ENCODE measurements at places on chromosomes 3 and 15.

- no peak for DNase-seq
- H3K27ac ChIP-seq: no peak overlapping the region
- H3K36me3 ChIP-seq: no peaks in the 10 kb centered on the region
- no peaks in the 10 kb centered on the region for H3K4me1 ChIP-seq
- H3K27me3 ChIP-seq: peaks cover 4% of the 10 kb centered on the region
Measured at GRCh38 chr3:45575386-45575923, 19.1 kb upstream of the LIMD1 start.

DNA sequence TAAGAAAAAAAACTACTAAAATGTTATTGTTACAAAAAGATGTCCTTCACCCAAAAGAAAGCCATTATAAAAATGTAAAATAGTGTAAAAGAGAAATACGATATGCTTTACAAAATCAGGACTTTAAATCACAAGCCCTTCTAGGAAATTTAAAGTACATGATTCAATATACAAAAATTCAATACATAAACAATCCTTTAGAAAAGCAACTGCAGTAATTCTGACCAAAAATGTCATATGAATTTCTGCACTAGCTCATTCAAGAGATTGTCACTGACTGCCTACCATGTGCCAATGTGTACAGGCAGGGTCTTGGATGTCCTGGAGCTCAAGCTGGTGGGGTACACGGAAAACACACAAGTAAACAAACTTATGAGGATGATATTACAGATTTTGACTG is 2.5 kb downstream of the MORC1 start:
- no peak overlapping the region for H3K4me3 ChIP-seq
- H3K27ac ChIP-seq: no peak overlapping the region
- H3K4me1 ChIP-seq: peaks cover 4% of the 10 kb centered on the region
- DNase-seq: no peak
- H3K36me3 ChIP-seq: no peaks in the 10 kb centered on the region

DNA sequence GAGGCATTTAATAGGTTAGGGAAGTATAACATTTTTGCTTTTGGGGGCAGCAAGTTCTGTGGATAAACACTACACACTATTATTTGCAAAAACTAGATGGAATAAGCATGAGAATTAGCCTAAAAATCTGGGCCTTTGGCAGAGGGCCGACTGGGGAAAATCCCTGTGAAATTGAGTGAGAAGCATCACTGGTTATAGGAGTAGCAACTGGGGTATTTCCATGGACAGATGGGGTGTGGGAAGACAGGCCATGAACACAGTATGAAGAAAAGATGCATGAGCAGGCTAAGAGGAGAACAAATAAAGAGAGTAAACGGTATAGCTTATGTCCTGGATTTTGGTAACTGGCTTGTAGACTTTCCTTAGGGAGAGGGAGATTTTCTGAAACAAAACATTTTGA is 32.9 kb upstream of the CSPG5 start:
- no peaks in the 10 kb centered on the region for H3K27me3 ChIP-seq
- DNase-seq: no peak
- H3K36me3 ChIP-seq: peaks cover 52% of the 10 kb centered on the region
- no peak overlapping the region for H3K4me3 ChIP-seq
- H3K4me1 ChIP-seq: no peaks in the 10 kb centered on the region
- no peak overlapping the region for H3K27ac ChIP-seq

GRCh38 chr3:168909260-168909659 is 754.3 kb downstream of the MECOM start:
- H3K27ac ChIP-seq: no peak overlapping the region
- H3K27me3 ChIP-seq: no peaks in the 10 kb centered on the region
- no peak overlapping the region for H3K4me3 ChIP-seq

DNA sequence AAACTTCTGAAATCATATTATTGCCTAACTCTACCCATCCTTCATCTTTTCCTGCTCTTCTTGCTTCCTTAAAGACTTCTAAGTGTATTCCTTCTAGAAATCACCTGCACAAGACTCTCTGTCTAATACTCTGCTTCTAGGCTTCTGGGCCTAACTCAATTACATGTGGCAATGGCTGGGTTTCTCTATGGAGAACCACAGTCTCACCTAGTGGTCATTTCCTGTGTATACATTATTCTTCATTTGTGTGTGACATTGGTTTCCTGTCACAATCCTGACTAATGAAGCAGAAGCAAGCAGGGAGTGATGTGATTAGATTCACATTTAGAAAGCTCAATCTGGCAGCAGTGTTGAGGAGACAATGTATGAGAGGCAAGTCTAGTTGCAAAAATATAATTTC is 16.9 kb upstream of the CLDN1 start:
- no peak overlapping the region for H3K4me3 ChIP-seq
- H3K4me1 ChIP-seq: peaks cover 10% of the 10 kb centered on the region
- no peaks in the 10 kb centered on the region for H3K36me3 ChIP-seq
- no peak overlapping the region for H3K27ac ChIP-seq

DNA sequence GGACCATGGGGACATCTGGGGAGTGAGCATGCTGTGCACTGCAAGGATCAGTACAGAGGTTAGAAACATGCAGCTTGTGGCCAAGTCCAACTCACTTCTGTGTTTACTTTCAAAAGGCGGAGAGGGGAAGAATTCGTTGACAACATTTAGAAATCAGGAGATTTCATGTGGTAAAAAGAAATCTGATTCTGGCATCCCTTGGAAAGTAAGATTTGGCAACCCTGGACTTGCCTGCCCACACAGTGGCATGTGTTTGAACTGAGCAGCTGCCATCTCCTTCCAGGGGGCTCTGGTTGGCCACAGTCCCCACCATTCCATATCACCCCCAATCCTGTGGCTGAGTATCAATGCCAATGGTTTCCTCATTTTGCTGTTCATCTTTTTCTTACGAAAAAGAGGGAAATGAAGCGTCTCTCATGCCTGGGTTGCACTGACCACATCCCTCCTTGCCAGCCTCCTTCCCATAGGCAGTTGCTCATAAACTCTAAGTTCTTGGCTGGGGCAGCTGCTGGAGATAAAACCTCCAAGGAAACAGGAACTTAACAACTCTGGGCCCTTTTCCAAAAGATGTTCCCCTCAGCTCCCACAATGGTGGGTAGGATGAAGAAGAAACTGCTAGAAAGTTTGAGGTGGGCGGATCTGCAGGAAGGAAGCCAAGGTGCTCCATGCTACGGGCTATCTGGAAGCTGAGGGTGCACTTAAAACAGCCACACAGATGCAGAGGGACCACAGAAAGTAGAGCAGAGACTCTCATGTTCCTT is 29.2 kb downstream of the SLC6A11 start:
- no peaks in the 10 kb centered on the region for H3K27me3 ChIP-seq
- no peak for DNase-seq
- H3K4me3 ChIP-seq: no peak overlapping the region
- no peaks in the 10 kb centered on the region for H3K36me3 ChIP-seq

- no peak overlapping the region for H3K27ac ChIP-seq
- H3K27me3 ChIP-seq: no peaks in the 10 kb centered on the region
- DNase-seq: no peak
- H3K4me1 ChIP-seq: peaks cover 5% of the 10 kb centered on the region
- no peak overlapping the region for H3K4me3 ChIP-seq
Measured at GRCh38 chr15:29266052-29266582, 3.5 kb downstream of the NSMCE3 start.

DNA sequence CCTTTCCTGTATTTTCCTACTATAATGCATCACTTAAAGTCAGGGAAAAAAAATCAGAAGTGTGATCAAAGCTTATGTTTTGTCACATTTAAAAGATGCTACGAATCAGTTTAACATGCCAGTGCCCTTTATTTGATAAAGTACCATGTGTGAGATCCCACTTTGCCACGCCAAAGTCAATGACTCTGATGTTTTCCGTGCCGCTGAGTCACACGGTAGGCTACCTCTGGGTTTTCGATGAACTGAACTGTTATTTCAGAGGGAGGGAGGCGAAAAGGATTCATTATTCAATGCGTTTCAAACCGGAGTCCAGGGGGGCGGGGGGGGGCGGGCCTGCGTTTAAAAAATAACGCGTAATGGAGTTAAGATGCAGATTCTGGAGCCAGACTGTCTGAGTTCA is 203.0 kb downstream of the ABHD5 start:
- peaks cover 54% of the 10 kb centered on the region for H3K27me3 ChIP-seq
- no peaks in the 10 kb centered on the region for H3K36me3 ChIP-seq
- no peak overlapping the region for H3K27ac ChIP-seq
- H3K4me1 ChIP-seq: peaks cover 6% of the 10 kb centered on the region
- no peak for DNase-seq

- no peak for DNase-seq
- no peaks in the 10 kb centered on the region for H3K27me3 ChIP-seq
- no peak overlapping the region for H3K4me3 ChIP-seq
- no peak overlapping the region for H3K27ac ChIP-seq
- no peaks in the 10 kb centered on the region for H3K4me1 ChIP-seq
Measured at GRCh38 chr3:68743521-68743920, 188.8 kb downstream of the TAFA4 start.

DNA sequence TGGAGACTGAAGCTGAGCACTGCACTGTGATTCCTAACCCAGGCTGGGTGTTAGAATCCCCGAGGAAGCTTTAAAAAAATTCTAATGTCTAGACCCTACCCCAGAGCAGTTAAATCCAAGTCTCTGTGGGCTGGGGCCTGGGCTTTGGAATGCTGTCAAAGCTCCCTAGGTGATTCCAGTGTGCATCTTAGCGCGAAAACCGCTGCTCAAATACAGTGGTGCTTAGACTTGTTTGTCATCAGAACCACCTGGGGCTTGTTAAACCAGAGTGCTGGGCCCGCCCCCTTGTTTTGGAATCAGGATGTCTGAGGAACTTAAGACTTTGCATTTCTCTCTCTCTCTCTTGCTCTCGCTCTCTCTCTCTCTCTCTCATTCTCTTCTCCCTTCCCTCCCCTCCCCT is 20.7 kb downstream of the RHCG start:
- H3K27ac ChIP-seq: no peak overlapping the region
- H3K27me3 ChIP-seq: peaks cover 43% of the 10 kb centered on the region
- no peak for DNase-seq
- no peak overlapping the region for H3K4me3 ChIP-seq
- H3K36me3 ChIP-seq: no peaks in the 10 kb centered on the region

DNA sequence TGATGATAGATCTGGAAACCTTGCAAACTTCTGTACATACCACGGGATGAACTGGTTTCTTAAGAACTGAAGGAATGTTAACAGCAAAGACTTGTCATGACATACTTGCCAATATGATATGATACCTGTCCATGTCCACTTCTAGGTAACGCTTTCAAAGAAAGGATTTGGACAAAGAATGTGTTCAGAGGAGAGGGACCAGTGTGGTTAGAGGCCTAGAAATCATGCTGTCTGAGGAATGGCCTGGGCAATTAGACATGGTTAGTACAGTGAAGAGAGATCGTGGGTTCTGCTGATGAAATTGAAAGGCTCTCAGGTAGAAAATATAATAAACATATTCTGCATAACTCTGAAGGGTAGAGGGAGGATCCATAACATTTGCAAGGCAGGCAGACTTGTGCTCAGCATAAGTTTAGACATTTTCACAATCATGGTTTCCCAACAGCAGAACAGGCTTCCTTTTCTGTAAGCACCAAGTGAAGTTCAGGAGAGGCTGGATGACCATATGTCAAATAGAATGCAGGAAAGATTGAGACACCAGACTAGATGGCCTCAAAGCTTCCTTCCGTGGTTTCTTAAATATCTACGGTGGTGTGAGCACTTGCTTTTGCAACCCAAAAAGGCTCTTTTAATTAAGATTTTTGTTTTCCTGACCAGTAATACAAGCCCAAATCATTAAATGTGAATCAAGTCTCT is 39.9 kb downstream of the TGFBR2 start:
- H3K4me1 ChIP-seq: peaks cover 6% of the 10 kb centered on the region
- no peak for DNase-seq
- H3K27ac ChIP-seq: no peak overlapping the region
- H3K27me3 ChIP-seq: no peaks in the 10 kb centered on the region
- H3K4me3 ChIP-seq: no peak overlapping the region

- no peaks in the 10 kb centered on the region for H3K4me1 ChIP-seq
- H3K4me3 ChIP-seq: no peak overlapping the region
- no peak for DNase-seq
- H3K27me3 ChIP-seq: no peaks in the 10 kb centered on the region
- H3K36me3 ChIP-seq: no peaks in the 10 kb centered on the region
Measured at GRCh38 chr3:16928386-16929132, 43.8 kb downstream of the PLCL2 start.

GRCh38 chr3:78221796-78222195 is 1181.9 kb downstream of the ROBO2 start:
- H3K4me1 ChIP-seq: no peaks in the 10 kb centered on the region
- DNase-seq: no peak
- H3K27me3 ChIP-seq: no peaks in the 10 kb centered on the region
- H3K36me3 ChIP-seq: no peaks in the 10 kb centered on the region
- H3K4me3 ChIP-seq: no peak overlapping the region
- H3K27ac ChIP-seq: no peak overlapping the region

DNA sequence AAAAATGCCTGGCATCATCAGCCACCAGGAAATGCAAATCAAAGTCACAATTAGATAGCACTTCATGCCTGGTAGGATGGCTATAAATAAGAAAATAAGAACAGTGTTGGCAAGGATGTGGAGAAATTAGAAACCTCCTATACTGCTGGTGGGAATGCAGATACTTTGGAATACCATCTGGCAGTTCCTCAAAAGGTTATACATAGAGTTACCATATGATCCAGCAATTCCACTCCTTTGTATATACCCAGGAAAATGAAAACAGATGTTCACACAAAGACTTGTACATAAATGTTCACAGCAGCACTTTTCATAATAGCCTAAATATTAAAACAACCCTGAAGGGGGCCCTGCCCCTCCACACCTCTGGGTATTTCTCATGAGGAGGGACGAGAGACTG is 13.7 kb downstream of the ACSBG1 start:
- DNase-seq: no peak
- no peaks in the 10 kb centered on the region for H3K36me3 ChIP-seq
- H3K27me3 ChIP-seq: no peaks in the 10 kb centered on the region
- no peak overlapping the region for H3K27ac ChIP-seq

- H3K27ac ChIP-seq: no peak overlapping the region
- no peak for DNase-seq
- H3K4me1 ChIP-seq: no peaks in the 10 kb centered on the region
- peaks cover 3% of the 10 kb centered on the region for H3K27me3 ChIP-seq
- no peak overlapping the region for H3K4me3 ChIP-seq
Measured at GRCh38 chr15:81085898-81086297, 48.2 kb upstream of the CFAP161 start.

GRCh38 chr15:27679731-27680471 is 419.2 kb downstream of the OCA2 start:
- no peaks in the 10 kb centered on the region for H3K36me3 ChIP-seq
- no peak overlapping the region for H3K4me3 ChIP-seq
- H3K4me1 ChIP-seq: no peaks in the 10 kb centered on the region
- no peak overlapping the region for H3K27ac ChIP-seq

DNA sequence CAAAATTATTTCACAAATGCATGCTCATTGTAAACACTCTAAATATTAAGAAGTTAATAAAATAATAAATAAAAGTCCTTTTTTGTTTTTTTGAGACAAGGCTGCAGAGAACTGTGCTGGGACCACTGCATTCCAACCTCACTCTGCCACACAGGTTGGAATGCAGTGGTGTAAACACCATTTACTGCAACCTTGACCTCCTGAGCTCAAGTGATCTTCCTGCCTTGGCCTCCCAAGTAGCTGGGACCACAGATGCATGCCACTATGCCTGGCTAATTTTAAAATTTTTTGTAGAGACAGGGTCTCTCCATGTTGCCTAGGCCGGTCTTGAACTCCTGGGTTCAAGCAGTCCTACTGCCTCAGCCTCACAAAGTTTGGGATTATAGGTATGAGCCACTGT is 578.4 kb downstream of the ZIC1 start:
- H3K36me3 ChIP-seq: no peaks in the 10 kb centered on the region
- no peaks in the 10 kb centered on the region for H3K27me3 ChIP-seq
- no peak overlapping the region for H3K27ac ChIP-seq
- no peak overlapping the region for H3K4me3 ChIP-seq
- no peak for DNase-seq

GRCh38 chr15:74655424-74655823 is 39.8 kb downstream of the CLK3 start:
- no peak for DNase-seq
- no peaks in the 10 kb centered on the region for H3K27me3 ChIP-seq
- no peaks in the 10 kb centered on the region for H3K4me1 ChIP-seq
